ENCODE measurements at places on chromosomes 5 and 9.

DNA sequence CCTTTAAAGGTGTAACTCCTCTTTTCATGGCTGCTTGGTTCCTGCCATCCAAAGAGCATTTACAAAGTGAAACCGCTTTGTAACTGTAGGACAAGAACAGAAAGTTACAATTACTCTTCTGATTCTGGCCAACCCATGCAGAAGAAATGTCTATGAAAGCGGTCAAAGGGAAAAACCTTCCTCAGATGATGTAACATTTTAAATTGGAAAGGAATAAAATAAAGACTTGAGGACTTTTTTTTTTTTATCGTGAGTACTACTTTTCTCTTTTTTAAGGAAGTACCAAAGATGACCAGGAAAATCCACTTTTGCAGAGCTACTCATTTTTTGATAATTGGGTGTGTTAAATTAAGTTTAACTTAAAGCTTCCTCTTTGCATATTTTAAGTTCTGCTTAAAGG, 13.0 kb upstream of the C9orf72 start:
- no peak overlapping the region for H3K27ac ChIP-seq
- peaks cover 34% of the 10 kb centered on the region for H3K27me3 ChIP-seq
- peaks cover 4% of the 10 kb centered on the region for H3K4me1 ChIP-seq
- no peak for DNase-seq

DNA sequence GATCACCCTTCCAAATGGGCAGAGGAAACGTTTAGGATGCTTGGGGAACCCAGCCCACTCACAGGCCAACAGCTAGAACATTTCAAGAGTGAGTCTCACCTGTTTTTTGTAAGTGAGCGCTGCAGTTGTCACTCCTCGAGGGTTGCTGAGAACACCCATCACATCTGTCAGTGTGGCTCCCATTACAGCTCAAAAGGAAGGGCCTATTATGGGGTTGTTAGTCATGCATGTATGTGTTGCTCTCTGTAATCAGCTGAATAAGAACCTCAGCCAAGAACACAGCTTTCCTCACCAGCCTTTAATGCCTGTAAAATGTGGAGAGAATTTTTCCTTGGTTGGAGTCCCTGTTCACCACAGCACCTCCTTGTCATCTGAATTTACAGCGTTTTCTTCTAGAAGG, 196.3 kb upstream of the KLF4 start:
- H3K27ac ChIP-seq, result no peak overlapping the region
- H3K4me1 ChIP-seq, result no peaks in the 10 kb centered on the region
- H3K4me3 ChIP-seq, result no peak overlapping the region

GRCh38 chr9:19967888-19968459, 179.1 kb upstream of the SLC24A2 start:
- DNase-seq, result no peak
- no peaks in the 10 kb centered on the region for H3K4me1 ChIP-seq
- no peaks in the 10 kb centered on the region for H3K27me3 ChIP-seq
- no peak overlapping the region for H3K27ac ChIP-seq
- H3K4me3 ChIP-seq, result no peak overlapping the region

- H3K4me1 ChIP-seq, result no peaks in the 10 kb centered on the region
- H3K27ac ChIP-seq, result no peak overlapping the region
- peaks cover 31% of the 10 kb centered on the region for H3K27me3 ChIP-seq
- H3K4me3 ChIP-seq, result no peak overlapping the region
- no peak for DNase-seq
Measured at GRCh38 chr5:90305041-90305720, 104.4 kb downstream of the CETN3 start.

DNA sequence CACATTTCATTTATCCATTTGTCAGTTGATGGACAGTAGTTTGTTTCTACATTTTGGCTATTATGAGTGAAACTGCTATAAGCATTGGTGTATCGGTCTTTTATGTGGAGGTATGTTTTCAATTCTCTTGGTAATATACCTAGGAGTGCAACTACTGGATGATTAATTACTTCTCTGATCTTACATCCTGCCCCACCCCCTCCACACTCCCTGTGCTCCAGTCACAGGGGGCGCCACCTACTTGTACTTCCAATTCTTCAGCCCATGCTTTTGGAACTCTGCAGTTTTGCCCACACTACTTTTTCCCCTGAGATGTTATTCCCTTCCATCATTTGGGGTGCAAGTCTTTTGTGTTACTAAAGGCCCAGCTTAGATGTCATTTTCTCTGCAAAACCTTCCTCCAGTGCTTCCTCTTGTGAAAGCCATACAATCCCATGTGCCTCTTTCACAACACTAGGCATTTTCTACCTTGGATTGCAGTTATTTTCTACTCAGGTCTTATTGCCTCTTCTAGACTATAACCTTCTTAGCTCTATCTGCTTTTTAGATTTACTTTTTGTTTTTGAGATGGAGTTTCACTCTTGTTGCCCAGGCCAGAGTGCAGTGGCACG, 42.1 kb downstream of the SEC61B start:
- H3K36me3 ChIP-seq, result no peaks in the 10 kb centered on the region
- H3K4me1 ChIP-seq, result peaks cover 13% of the 10 kb centered on the region
- H3K27ac ChIP-seq, result no peak overlapping the region

- H3K4me3 ChIP-seq, result no peak overlapping the region
- peaks cover 26% of the 10 kb centered on the region for H3K4me1 ChIP-seq
- peak overlapping the region; percentile 6 for H3K27ac ChIP-seq
- no peaks in the 10 kb centered on the region for H3K27me3 ChIP-seq
Measured at GRCh38 chr5:137192293-137192743, 306.8 kb downstream of the SPOCK1 start.

DNA sequence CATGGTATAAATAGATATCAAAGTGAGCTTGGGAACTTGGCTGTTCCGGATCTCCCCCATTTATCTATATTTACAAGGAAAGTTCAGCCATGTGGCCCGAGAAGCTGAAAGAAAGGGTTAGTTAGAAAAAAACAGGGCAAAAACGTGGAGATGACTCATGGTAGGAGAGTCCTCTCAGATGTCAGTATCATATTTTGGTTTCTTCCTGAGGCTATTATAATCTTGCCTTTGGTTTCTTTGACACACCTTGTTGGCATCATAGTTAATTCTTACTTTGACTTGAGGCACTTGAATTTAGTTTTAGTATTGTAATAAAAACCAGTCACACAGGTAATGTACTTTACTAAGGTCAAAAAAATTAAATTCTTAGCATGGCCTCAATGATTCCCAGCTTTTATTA, 59.9 kb downstream of the GABRA6 start:
- no peak overlapping the region for H3K27ac ChIP-seq
- DNase-seq, result peak; percentile 19
- no peaks in the 10 kb centered on the region for H3K36me3 ChIP-seq
- peaks cover 4% of the 10 kb centered on the region for H3K27me3 ChIP-seq
- no peak overlapping the region for H3K4me3 ChIP-seq
- H3K4me1 ChIP-seq, result peaks cover 6% of the 10 kb centered on the region

GRCh38 chr9:17135295-17136160, 688 bp downstream of the CNTLN start:
- peaks cover 7% of the 10 kb centered on the region for H3K36me3 ChIP-seq
- H3K27me3 ChIP-seq, result no peaks in the 10 kb centered on the region
- peak overlapping the region; percentile 95 for H3K4me3 ChIP-seq

DNA sequence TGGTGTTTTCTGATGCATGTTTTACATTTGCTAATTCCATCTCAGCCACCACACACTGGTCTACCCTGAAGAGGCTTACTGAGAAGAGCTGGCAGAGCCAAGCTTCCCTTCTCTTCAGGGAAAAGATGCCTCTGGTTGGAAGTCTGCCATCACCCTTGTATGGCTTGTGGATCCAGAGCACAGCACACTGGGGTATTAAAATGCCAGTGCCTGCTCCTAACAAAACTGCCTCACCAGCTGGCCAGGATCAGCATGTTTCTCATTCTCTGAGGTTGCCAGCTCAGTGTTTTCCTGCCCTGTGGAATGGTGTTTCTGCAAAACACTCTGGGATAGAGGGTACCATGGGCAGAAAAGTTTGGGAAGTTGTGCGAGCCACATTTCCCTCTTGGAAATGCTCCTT, 31.6 kb upstream of the ZNF618 start:
- no peak for DNase-seq
- H3K27me3 ChIP-seq, result no peaks in the 10 kb centered on the region
- no peak overlapping the region for H3K27ac ChIP-seq

DNA sequence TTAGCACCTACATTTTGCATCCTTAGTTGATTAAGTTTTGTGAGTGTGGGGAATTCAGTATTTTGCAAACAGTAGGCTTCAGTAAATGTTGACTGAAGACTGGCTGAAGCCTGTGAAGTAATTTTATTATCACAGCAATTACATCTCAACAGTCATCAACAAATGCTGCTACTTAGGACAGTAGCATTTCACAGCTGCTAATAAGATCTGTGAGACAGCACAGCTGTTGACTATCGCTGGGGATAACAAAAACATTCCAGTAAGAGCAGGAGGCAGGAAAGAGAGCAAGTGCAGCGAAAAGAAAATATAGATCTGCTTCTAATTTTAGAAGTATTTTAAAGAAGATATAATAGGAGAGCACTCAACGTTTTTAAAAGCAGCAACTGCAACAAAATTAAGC, 117.3 kb upstream of the FGF10 start:
- no peak overlapping the region for H3K4me3 ChIP-seq
- no peaks in the 10 kb centered on the region for H3K36me3 ChIP-seq
- H3K4me1 ChIP-seq, result no peaks in the 10 kb centered on the region
- DNase-seq, result no peak

DNA sequence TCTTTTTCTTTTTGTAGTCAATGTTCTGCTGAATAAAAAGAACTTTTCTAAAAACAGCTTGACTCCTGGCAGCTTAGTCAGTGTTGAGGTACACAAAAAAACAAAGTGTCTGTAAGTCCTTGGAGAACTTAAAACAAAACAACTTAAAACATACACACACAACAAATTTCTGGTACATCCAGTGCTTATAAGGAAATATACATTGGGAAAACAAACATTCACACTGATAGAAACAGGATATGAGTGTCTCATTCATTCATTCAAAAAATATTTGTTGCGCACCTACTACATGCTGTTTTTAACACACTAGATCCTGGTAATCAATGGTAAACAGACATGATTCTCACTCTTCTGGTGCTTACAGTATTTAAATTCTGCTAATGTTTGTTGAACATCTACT, 27.4 kb upstream of the MEGF9 start:
- H3K27ac ChIP-seq, result no peak overlapping the region
- no peak overlapping the region for H3K4me3 ChIP-seq
- H3K36me3 ChIP-seq, result no peaks in the 10 kb centered on the region
- DNase-seq, result no peak

- peaks cover 68% of the 10 kb centered on the region for H3K36me3 ChIP-seq
- peaks cover 45% of the 10 kb centered on the region for H3K4me1 ChIP-seq
- DNase-seq, result no peak
- H3K4me3 ChIP-seq, result no peak overlapping the region
- H3K27ac ChIP-seq, result peak overlapping the region; percentile 0
Measured at GRCh38 chr5:140553657-140554056, 3.6 kb downstream of the SRA1 start.

GRCh38 chr9:106868087-106868486, 5.1 kb downstream of the ZNF462 start:
- H3K27ac ChIP-seq, result peak overlapping the region; percentile 63
- H3K4me1 ChIP-seq, result peaks cover 51% of the 10 kb centered on the region
- H3K4me3 ChIP-seq, result peak overlapping the region; percentile 43
- DNase-seq, result no peak
- H3K27me3 ChIP-seq, result no peaks in the 10 kb centered on the region

DNA sequence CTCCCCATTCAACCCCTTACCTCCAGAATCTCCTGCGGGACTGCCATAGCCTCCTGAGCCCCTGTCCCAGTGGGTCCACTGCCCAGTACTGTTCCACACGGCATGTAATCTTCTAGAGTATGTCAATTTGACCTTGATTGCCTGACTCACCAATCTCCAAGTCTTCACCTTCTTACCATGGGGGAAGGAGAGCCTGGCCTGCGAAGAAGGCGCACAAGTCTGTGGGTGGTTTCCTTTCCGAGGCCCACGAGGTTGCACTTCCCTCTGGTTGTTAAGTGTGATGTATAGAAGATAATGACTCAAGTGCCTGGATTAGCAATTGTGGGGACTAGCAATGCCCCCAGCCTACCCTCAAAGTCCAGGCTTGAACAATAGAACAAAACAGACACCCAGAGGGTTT, 8.1 kb upstream of the TENT4A start:
- H3K36me3 ChIP-seq, result no peaks in the 10 kb centered on the region
- peaks cover 6% of the 10 kb centered on the region for H3K27me3 ChIP-seq
- no peak for DNase-seq
- H3K27ac ChIP-seq, result peak overlapping the region; percentile 96
- peak overlapping the region; percentile 53 for H3K4me3 ChIP-seq
- peaks cover 26% of the 10 kb centered on the region for H3K4me1 ChIP-seq

DNA sequence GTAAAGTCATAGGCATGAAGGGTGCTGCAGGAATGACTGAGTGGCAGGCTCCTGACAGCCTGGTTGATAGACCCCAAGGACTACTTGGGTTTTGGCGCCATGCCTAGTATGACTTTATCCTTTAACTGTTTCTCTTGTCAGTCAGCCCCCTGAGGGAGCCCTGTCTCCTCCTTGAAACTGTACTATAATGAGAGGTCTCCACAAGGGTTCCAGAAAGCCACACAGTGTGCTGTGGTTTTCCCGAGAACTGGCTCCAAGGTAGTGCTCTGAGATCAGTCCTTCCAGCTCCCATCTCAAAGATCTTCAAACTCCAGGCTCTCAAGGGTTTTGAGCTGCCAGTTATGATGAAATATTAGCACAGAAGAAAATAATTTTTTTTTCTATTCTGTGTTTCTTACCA, 26.7 kb upstream of the TNC start:
- peak overlapping the region; percentile 60 for H3K27ac ChIP-seq
- peaks cover 11% of the 10 kb centered on the region for H3K4me1 ChIP-seq
- H3K4me3 ChIP-seq, result no peak overlapping the region
- no peak for DNase-seq
- H3K36me3 ChIP-seq, result no peaks in the 10 kb centered on the region

DNA sequence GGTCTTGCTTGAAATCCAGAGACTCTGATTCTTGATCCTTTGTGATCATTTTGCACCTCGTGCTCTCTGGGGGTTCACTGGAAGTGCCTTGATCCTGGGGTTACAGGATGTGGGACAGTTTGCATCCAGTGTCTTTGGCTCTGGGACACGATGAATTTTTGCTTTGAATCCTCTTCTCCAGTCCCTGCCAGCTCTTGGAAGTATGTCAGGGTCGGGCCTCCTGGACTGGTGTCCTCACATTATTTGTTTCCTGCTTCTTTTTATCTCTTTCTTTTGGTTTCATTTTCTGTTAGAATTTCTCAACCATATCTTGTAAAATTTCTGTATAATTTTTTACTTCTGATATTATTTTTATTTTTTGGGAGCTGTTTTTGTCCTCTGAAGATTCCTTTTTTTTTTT, 34.2 kb downstream of the SECISBP2 start:
- no peak overlapping the region for H3K27ac ChIP-seq
- H3K4me3 ChIP-seq, result no peak overlapping the region
- no peaks in the 10 kb centered on the region for H3K4me1 ChIP-seq
- no peaks in the 10 kb centered on the region for H3K27me3 ChIP-seq
- DNase-seq, result no peak
- H3K36me3 ChIP-seq, result peaks cover 86% of the 10 kb centered on the region

DNA sequence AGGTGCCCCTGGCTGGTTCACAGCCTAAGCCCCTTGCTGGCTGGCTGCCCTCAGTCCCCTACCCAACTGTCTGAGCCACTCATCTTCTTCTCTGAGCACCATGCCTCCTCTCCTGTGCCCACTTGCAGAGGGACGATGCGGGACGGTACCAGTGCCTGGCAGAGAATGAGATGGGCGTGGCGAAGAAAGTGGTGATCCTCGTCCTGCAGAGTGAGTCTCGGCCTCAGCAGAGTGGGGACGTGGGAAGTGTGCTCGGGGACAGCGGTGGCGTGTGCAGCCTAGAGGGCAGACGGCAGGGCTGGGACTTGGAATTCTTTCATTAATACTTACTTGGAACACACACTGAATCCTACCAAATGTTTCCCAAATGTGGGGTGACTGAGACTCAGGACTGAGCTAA, 34.3 kb upstream of the ASS1 start:
- no peak overlapping the region for H3K4me3 ChIP-seq
- no peak overlapping the region for H3K27ac ChIP-seq
- H3K27me3 ChIP-seq, result no peaks in the 10 kb centered on the region

Measured in MCF 10A (cell line).